ENCODE measurements at places on chromosomes 3 and 15.

DNA sequence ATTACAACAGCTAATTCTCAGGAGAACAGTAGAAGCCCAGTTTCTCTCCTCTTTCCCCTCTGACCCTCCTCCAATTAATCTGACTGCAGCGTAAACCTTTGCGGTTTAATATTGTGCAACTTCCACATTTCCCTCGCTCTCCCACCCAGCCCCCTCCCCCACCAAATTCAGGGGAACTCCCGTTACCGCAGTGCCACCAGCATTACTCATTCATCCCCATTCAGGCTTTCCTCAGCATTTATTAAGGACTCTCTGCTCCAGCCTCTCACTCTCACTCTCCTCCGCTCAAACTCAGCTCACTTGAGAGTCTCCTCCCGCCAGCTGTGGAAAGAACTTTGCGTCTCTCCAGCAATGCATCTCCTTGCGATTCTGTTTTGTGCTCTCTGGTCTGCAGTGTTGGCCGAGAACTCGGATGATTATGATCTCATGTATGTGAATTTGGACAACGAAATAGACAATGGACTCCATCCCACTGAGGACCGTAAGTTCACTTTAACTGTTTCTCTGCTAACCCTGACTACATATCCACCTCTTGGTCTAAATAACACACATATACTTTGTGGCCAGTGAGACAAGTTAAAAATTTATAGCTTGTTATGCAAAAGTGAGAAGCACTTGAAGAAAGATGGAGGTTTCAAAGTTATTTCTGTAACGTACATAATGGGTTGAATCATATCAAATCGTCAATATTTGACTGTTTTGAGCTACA lies at the start of gene PTX3:
PTX3 (plus strand) TSS at position 268 of the 709 bp plus-strand sequence; CDS start at position 352, 84 bp downstream.
- DNase-seq: no peak

- DNase-seq: no peak
Observed at GRCh38 chr15:38684440-38685010, 119.9 kb upstream of the RASGRP1 start.

DNA sequence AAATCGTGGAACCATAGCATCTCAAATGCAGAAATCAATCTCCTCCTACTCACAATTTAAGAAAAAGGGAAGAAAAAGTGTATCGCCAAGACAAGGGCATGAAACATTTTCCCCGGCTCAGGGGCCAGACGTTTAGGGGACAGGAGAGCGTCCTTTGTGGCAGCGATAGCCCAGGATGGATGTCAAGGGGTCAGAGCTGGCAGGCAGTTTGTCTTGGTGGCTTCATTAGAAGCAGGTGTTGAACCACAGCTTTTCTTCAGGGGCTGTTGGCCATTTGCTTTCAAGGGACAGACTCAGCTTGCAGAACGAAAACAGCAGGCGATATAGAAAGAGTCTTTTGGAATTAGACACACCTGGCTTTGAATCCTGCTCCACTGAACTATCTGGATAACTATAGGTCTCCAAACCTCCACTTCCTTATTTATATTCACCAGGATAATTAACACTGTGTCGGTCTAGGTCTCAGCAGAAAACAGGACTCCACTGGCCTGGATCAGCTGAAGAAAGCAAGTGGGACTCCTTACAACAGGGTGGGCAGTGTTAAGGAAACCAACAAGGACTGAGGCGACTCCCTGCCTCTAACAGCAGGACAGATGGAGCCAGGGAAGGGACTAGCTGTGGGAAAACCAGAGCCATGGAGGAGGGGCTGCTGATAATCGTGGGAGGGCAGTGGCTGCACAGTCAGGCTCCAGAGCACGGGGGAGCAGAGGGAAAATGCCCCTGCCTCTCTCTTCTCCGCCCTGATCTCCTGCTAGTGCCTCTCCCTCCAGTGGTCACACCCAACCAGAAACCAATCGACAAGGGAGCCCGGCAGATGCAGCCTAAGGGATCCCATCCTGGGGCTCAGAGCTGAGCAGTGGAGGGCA lies 123.6 kb downstream of the LIPC start:
- DNase-seq: no peak

GRCh38 chr3:179972881-179973423 lies 63.8 kb downstream of the PEX5L start:
- no peak for DNase-seq

GRCh38 chr15:69855258-69856000 lies 242.3 kb downstream of the TLE3 start:
- no peak for DNase-seq

DNA sequence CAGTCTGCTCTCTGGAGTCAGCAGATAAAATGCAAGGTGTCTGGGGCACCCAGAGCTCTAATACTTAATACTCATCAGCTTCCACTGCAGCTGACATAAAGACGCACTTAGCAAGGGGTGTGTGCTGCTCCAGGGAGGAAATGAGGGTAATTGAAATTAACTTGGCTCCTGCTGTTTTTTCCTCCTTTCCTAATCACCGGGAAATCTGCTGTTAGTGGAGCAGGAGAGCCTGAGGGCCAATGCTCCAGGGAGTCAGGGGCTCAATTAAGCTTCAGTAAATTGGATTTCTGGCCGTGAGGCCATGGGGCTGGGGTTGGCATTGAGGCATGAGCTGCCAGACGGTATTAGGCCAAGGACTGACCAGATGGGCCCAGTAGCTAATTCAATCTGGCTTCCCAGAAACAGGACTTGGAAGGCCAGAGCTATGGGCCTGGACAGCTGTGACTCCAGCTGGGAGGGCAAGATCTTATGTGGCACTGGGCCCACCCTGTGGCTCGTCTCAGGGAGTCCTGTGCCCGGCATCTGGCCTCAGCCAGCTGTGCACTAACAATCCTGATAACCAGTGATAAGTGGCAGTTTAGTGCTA lies 30.7 kb upstream of the CHRNB4 start:
- no peak for DNase-seq

DNA sequence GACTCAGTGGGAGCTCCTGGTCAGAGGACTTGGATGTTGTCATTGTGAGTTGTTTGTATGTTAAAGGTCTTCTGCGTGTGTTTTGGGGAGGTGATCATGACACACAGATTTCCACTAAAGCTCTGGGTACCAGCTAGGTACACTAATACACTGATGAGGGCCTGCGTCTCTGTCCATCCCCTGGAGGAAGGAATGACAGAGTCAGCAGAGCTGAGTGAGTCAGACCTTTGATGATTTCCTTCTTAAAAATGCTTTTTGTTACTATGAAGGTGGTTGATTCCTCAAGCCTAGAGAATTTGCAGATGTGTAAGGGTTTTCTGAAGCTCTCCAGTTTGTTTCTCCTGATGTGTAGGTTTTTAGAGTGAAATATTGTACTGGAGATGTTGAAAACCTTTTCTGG lies 424.1 kb upstream of the TPM1 start:
- DNase-seq: no peak

DNA sequence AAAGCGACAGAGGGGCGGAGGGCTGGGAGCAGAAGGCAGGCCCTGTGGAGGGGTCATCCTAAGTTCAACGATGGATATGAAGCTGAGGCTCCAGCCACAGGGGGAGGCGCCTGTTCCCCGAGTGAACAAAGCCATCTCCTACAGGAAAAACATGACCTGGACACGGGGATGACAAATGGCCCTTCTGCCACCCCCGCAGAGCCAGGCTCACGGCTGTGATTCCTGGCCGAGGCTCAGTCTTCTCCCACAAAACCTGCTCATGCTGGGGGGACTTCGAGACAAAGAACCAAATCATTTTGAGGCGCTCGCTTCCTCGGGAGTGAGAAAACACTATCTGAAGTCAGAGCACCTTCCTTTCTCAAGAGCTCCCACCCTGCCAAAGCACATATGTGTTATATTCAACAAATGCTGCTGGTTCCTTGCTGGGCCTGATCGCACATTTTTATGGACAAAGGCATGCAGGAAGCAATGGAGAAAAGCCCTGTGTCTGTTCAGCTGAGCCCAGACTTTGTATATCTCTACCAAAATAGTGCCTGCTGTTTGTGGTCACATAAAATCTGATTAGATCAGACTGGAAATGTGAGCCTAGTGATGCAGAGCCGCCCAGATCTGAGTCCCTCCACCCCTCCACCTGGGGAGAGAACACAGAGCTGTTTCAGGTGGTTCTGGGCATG lies 5.6 kb downstream of the RBP1 start:
- no peak for DNase-seq
